Stimulated activated CD4-positive, alpha-beta T cell treated with anti-CD3 and anti-CD28 coated beads, Interleukin-12 subunit alpha, Interleukin-12 subunit beta, amount 100 ng/mL, for 4 hours (primary cell): ENCODE measurements at places on chromosomes 2 and 18.

DNA sequence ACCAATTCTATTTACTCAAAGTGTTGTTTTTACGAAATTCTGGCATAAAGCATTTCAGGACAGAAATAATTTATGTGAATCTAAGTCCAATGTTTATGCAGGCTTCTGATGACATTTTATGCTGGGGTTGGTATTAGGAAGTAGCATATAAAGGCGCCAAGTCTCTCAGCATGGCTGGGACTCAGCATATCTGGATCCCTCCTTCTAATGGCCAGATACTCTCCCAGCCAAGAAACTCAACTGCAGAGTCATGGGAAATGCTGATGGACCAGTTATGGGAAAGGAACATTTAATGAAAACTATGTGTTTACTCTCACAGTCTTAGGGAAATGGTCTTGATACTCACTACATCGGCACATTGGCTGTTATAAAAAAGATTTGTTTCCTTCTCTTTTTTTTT is 392.2 kb downstream of the ARHGAP15 start:
- no peak for DNase-seq

DNA sequence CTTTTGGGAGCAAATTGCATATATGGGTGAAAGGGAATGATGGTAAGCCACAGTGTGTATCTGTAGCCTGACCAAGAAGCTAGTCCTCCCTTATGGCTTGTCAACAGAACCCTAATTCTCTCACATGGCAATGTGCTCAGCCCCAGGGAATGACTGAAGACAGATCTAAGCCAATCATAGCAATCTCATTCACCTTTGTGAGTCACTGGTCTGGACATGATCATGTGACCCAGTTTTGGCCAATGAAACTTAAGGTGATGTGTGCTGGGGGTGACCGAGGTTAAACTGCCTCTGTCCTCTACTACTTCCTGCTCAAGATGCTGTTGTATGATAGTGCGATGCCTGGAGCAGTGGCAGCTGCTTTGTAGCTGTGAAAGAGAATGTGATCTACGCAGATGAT is 491.2 kb upstream of the HS6ST1 start:
- no peak for DNase-seq

- DNase-seq = no peak
These were observed 104.7 kb upstream of the COPS8 start for GRCh38 chr2:236980961-236981360.

DNA sequence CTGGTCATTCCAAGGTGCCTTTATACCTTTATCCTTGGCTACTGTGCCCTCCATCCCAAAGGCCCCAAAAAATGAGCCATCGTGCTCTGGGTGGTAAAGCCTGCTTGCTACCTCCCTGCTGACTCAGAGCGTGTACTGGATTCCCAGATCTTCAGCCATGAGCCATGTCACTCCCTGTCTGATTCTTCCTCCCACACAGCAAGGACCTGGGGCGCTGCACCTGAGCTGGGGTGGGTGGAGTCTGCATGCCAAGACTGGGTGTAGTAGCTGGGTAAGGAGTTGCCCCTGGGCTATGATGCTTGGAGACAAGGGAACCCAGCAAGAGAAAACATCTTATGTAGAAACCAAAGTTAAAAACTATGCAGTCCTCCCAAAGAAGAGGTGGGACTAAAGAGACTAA is 37.2 kb upstream of the APCDD1 start:
- no peak for DNase-seq

- DNase-seq = no peak
These were observed 5.5 kb downstream of the SLC11A1 start for GRCh38 chr2:218387369-218388194.

DNA sequence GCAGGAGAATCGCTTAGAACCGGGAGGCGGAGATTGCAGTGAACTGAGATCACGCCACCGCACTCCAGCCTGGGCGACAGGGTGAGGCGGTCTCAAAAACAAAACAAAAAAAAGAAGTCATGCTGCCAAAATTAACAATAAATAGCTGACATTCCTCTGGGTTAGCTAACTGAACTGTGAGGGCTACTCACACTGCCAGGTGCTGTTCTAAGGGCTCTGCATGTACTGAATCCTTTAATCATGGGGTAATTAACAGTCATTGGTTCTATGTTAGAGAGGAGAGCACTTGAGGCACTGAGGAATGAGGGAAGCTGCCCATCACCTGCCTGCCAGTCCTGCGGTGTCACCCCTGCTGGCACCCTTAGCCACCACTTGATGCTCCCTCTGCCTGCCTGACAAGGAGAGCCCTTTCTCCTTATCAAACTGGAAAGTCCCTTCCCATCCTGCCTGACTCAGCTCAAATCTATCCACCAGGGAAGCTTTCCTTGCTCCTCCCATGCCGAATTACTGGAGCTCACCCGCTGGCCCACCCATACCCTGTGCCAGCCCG is 73.0 kb upstream of the RIOK3 start:
- DNase-seq = no peak

GRCh38 chr18:58252166-58252565 is 208.1 kb downstream of the NEDD4L start:
- DNase-seq = no peak

DNA sequence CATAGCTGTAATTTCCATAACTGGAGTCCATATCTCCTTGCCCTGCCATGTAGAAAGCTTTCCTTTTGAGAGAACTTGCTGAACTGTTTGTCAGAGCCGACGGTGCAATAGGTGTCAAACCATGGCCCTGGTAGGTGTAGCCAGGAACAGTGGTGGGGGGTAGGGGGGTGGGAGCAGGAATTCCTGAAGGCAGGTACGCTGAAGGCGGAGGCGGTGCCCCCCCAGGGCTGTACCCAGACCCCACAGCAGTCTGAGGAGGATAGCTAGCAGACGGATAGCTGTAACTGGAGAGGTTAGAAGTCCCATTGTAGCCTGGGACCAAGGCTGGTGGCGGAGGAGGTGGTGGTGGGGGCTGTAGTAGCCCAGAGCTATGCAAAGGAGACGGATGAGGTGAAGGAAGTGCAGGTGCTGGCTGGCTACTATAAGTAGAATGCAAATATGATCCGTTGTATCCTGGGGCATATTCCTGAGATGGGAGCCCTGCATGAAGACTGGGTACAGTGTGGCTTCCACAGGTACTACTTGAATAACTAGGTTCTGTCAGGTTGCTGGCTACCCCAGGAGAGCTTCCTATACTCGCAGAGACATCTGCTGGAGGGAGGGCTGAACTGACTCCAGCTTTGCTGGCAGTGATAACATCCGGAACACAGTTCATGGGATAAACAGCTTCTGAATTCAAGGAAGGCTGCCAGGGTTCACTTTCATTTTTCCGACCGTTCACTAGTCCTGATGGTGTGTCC is 124.8 kb downstream of the FIGN start:
- DNase-seq = no peak

- DNase-seq = no peak
These were observed 263.5 kb downstream of the EPHA4 start for GRCh38 chr2:221308507-221309066.

- no peak for DNase-seq
These were observed 86.6 kb downstream of the ACOXL start for GRCh38 chr2:110818767-110819481.

- DNase-seq = no peak
These were observed 39.6 kb downstream of the PTPN2 start for GRCh38 chr18:12844391-12844790.
